Progenitor cell of endocrine pancreas (in vitro differentiated cells): ENCODE measurements at places on chromosomes 1 and 21.

- no peak for DNase-seq
Observed at GRCh38 chr21:16978309-16978895, 534.4 kb upstream of the CXADR start.

- DNase-seq: no peak
Observed at GRCh38 chr1:230994860-230995259, 16.0 kb downstream of the ARV1 start.

GRCh38 chr1:9265037-9265436 is 27.7 kb upstream of the SPSB1 start:
- DNase-seq: no peak

GRCh38 chr21:33948096-33948950 is 32.7 kb upstream of the ATP5PO start:
- peak; percentile 39 for DNase-seq

- no peak for DNase-seq
Observed at GRCh38 chr21:26469789-26470188, 103.3 kb downstream of the CYYR1 start.

DNA sequence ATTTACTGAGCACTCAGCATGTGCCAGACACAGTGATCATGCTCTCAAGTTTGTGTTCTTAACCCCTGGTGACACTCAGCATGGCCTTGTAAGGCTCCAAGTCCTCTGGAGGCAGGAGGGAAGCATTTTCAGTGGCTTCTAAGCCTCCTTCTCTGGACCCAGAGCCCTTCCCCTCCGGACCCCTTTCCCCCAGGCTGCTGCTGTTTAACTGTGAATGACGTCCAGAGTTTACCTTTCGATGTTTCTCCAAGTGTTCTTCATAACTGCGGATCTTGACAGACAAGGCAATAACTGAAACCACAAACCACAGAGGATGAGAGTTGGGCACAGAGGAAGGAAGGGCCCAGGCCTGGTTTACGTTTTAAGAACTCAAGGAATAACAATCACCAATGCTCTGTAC is 6.5 kb downstream of the MRPS15 start:
- DNase-seq: no peak

- DNase-seq: no peak
Observed at GRCh38 chr1:231871878-231872277, 245.3 kb downstream of the DISC1 start.

- no peak for DNase-seq
Observed at GRCh38 chr1:7247791-7248548, 462.7 kb downstream of the CAMTA1 start.

DNA sequence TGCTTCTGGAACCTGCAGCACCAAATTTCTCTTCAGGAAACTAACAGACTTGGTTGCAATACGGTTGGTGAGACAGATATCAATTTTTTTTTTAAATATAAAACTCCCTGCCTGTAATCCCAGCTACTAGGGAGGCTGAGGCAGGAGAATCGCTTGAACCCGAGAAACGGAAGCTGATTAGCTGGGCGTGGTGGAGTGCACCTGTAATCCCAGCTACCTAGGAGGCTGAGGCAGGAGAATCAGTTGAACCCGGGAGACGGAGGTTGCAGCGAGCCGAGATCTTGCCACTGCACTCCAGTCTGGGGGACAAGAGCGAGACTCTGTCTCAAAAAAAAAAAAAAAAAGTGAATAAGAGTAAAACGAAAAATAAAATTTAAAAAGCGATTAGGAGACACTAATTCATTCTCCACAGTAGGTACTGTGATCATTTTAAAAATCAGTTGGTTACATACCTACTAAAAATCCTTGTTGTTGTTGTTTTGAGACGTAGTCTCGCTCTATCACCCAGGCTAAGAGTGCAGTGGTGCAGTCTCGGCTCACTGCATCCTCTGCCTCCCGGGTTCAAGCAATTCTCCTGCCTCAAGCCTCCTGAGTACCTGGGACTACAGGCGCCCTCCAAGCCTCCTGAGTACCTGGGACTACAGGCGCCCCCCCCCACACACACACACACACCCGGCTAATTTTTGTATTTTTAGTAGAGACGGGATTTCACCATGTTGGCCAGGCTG is 796 bp upstream of the RBM8A start:
- no peak for DNase-seq

DNA sequence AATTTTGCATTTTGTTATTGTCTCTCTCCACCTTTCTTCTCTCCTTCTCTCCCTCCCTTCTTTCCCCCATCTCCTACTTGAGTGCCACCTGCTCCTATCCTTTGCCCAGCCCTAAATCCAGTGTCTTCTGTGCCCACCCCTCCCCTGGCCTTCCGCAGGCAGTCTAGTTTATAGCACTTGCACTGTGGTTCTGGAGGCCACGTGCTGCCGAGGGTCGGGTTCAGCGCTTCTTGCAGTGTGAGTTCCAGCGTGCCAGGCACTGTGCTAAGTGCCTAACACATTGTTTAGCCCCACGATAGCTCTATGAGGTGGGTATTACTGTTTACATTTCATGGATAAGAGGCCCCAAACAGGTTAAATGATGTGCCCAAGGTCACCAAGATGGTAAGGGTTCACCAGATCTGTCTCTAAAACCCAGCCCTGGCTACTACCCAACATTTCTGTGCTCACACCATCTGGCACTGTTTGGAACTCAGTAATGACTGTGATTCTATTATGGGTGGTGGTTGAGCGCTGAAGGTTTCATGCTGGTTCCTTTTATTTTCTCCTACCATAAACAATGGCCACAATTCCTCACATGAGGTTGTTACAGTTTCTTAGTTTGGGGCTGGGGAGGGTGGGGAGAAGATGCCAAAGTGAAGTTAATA is 14.1 kb upstream of the ATP1A4 start:
- no peak for DNase-seq

- DNase-seq: no peak
Observed at GRCh38 chr1:104132382-104132973, 382.8 kb downstream of the AMY1C start.

- DNase-seq: no peak
Observed at GRCh38 chr1:9062021-9062471, 7.4 kb downstream of the SLC2A5 start.

DNA sequence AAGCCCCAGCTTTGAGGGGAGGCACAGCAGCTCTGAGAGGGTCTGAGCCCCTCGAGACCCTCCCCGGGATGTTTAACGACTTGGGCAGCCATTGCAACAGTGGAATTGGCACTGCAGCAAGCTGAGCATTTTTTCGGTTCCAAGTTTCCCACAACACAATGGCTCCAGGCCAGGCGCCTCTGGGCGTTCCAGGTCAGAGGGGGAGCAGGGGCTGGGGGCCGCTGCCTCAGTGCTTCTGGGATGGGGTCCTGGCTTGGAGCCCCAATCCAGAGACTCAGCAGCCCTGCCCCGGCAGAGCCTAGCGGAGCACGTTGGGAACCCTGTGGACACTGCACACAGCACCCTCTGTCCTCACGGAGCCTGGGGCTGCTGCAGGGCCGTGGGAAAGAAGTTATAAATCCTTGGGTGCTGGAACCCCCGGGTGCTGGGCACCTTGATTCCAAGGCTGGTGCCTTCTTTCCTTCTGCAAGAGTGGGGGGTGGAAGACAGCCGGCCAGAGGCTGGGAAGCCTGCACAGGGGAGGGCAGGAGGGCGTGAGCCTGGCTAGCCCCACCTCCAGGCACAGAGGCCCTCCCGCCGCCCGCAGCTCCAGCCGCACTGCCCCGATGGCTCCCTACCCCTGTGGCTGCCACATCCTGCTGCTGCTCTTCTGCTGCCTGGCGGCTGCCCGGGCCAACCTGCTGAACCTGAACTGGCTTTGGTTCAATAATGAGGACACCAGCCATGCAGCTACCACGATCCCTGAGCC is 50.1 kb downstream of the COL18A1 start:
- DNase-seq: no peak

DNA sequence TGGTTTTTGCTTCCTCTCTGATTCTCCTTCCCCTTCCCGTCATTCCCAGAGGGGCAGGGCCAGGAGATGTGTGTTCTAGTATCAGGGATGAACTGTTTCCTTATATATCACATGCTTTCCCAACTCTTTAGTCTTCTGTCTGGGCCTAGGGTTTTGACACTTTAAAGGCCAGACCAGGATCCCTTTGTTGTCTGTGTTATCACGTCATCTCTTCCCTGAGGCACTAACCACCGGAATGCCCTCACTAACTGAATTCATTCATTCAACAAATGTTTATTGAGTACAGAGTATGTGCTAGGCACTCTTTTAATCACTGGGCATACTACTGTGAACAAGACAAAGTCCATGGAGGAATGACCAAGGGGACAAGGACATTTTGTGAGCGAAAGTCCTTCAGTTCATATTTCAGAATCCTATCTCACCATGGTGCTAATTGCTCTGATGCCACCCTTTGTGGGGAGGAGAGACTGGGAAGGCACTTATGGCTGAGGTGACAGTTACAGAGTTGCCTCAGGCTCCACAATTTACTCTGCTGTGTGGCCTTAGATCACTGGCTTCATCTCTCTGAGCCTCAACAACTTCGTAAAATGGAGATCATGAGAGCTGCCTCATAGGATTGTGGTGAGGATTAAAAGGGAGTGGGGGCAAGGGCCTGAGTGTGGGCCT is 12.0 kb upstream of the ZNF362 start:
- DNase-seq: no peak

GRCh38 chr1:97646071-97646470 is 274.8 kb downstream of the DPYD start:
- DNase-seq: no peak

GRCh38 chr1:31524186-31524901 is 52.0 kb upstream of the TINAGL1 start:
- DNase-seq: no peak

DNA sequence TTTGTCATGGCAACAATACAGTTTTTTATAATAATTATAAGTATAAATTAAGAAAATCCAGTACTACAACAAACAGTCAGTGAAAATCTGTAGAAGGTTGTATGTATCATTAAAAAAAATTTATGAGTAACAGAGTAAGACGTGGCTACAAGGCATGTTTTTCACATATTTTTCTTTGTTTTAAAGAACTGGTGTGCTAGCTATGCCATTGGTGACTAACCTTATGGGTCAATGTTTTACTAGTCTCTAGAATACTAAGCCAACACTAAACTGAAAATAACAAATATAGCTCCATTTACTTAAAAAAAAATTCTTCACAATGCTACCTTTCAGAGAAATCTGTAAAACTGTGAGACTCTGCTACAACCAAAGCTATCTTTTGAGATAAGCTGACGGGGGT is 261.5 kb downstream of the ADGRL2 start:
- no peak for DNase-seq

- DNase-seq: no peak
Observed at GRCh38 chr1:200869753-200870391, 2.9 kb upstream of the GPR25 start.

DNA sequence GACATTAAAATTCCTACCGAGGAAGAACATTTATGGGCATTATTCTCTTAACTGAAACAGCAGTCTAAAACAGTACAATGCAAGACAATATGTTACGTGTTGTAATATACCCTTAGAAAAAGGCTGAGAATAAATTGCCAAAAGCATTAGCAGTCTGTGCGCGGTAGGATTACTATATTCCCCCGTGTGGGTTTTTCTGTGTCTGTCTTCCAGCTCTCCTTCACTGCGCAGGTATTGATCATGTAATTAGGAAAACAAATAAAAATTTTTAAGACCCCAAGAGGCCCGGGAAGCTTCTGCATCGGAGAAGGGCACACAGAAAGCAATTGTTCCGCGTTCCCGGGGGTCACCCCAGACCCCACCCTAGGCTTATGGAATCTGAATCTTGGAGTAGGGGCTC is 68.8 kb downstream of the FBXO2 start:
- DNase-seq: no peak

- no peak for DNase-seq
Observed at GRCh38 chr1:964691-965525, 1.4 kb upstream of the PLEKHN1 start.

DNA sequence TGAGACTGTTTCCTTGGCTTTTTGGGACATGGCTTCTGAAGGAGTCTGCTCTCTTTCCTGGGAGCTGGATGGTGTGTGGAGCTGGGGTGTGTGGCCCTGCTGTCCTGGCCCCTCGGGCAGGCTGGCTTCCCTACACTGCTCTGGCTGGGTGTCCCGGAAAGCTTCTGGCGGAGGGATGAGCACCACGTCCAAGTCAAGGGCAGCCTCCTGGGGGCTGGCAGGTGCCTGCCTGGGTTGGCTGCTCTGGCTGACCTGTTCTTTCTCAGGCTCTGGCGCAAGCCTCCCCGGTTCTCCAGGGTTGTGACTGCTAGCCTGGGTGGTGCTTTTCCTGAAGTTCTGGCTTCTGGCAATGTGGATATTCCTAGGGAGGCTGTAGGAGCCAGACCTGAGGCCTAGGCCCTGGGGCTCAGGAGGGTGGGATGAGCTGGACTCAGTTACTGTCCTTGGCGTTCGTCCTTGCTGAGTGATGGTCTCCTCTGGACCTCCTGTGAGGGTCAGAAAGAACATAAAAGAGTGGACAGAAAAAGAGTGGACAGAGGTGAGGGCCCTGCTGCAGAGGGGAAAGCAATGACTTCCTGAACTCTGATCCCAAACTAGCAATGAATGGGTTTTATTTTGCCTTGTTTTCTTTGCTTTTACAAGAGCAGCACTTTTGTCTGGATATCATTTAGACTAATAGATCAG is 9.4 kb downstream of the C1orf116 start:
- no peak for DNase-seq

- no peak for DNase-seq
Observed at GRCh38 chr1:26022404-26022779, 817 bp downstream of the EXTL1 start.

DNA sequence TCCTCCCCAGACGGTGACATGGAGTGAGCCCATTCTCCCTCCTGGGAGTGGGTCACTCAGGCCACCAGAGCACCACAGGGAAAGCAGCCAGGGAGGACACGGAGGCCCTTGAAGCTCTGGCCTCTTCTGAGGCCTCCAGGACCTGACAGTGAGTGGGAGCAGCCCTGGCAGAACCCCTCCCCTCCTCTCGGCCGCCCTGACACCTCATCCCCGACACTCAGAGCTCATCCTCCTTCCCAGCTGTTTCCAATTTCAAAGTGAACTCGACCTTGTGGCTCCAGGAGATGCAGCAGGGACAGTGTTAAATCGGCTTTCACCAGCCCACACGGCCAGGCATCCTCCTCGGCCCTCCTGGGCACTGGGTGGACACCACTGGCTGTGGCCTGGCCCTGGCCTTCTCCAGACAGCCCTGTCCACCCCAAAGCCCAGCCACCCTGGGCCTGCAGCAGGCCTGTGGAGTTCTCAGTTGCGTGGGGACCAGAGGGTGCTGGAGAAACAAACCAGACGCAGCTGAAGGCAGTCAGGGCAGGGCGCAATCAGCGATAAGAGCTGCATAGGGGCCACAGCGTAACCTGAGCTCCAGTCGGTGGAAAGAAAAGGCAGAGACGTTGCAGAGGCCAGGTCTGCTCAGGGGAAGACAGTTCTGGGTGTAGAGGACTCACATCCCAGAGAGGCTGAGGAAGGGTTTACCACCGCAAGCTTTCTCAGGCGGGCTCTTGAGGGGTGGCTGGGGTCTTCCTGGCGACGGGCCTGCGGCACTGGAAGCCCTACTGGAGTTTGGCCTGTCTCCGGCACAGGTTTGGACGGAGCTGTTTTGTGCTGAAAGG is 27.1 kb downstream of the FTCD start:
- no peak for DNase-seq

- no peak for DNase-seq
Observed at GRCh38 chr1:164772635-164773034, 213.7 kb downstream of the PBX1 start.

DNA sequence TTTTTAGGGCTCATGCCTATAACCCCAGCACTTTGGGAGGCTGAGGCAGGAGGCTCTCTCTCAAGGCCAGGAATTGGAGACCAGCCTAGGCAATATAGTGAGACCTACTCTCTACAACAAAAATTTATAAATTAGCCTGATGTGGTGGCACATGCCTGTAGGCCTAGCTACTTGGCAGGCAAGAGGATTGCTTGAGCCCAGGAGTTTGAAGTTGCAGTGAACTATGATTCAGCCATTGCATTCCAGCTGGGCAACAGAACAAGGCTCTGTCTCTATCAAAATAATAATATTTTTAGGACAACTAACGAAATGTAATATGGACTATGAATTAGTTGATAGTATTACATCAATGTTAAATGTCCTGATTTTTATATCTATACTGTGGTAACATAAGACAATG is 68.8 kb upstream of the ARID1A start:
- no peak for DNase-seq
